Fibroblast of pulmonary artery (primary cell): ENCODE measurements at places on chromosomes 1 and 21.

- no peak for DNase-seq
These were observed 28.1 kb downstream of the ANGPTL3 start for GRCh38 chr1:62625415-62625814.

DNA sequence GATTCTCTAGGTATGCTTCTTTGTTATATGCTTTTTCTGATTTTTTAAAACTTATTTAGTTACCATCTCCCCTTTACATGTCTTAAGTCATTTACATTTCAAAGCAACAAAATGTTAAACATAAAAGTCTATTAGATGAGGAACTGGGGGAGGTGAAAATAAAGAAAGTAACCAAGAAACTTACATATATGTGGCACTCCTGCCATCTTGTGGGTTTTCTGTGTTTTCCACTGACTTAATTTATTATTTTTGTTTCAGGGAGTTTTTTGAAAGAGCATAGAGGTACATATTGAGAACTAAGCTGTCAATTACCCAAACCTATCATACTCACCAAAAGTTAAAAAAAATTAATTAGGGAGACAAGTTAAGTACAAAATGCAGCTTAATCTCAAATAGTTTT, 1531.1 kb downstream of the MRPL39 start:
- peak; percentile 63 for DNase-seq

DNA sequence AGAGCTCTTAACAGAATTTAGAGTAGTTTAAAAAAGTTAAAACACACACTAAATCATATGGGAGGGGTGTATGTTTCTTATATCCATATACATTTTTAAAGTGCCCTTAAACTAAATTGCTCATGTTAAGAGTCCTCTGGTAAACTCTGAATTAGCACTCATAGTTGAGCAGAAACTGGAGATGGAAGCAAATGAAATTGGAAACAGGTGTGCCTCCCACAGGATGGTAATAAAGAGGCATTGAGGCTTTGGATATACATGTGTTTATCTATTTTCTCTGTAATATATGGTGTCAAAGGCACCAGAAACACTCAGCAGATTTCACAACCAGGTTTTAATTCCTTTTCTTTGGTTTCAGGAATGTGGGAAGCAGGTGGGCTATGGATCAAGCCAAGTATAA, 188.6 kb downstream of the HS2ST1 start:
- DNase-seq: no peak

DNA sequence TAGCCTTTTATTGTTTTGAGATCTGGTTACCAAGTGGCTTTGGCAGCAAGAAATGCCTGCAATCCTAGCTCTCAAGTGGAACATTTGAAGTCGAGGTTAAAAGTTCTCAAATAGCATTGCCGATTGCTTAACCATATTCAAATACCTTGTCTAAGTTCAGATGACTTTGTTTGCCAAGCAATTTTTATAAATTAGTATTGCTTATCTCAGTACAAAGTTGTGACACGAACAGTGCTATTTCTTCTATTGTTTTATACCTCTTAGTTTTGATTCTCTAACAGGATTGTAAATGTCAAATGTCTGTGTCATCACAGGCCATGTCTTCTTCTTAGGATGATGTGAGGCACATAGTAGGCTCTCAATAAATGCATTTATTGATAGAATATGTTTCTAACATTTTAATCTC, 633.3 kb downstream of the PTPRC start:
- DNase-seq: peak; percentile 88

DNA sequence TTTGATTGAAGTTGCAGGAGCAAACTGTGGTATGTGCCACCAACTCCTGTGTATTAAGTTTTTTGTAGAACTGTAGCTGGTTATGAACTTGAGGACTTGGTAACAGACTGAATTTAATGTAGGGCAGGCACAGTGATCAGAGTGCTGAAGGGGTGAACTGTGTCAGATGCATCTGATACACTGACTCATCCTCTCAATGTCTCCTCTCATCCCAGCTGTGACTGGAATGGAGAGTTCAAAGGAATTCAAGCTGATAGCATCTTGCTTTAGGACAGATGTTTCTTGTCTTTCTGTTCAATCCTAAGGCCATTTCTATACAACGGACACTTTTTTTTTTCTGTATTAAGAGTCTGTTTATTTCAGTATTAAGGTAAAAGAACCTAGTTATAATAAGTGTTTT, 25.0 kb upstream of the GBP1 start:
- no peak for DNase-seq

- DNase-seq: peak; percentile 98
These were observed 177.7 kb downstream of the ADSS2 start for GRCh38 chr1:244273845-244274619.

- no peak for DNase-seq
These were observed 49.0 kb downstream of the MAGI3 start for GRCh38 chr1:113439277-113439670.

DNA sequence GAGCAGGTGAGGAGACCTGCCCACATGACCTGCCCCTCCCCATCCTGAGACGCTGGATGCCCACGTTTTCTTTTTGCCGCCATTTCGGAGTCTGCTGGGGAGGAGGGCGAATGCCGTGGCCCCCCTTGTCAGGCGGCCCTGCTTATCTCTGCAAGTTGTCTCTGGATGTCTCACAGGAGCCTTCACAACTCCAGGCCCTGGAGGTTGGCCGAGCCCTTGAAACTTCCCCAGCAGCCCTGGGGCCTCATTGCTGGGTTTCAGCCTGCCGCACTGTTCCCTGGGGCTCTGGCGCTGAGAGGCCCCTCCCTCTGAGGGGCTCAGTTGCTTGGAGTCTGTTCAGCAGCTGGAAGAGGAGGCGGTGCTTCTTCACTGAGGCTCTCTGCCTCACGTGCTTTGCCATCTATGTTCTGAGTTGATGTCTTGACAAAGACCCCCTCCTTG, 29.8 kb upstream of the ZBTB21 start:
- peak; percentile 58 for DNase-seq

GRCh38 chr1:220045356-220046051, 801 bp downstream of the EPRS1 start:
- DNase-seq: no peak

- no peak for DNase-seq
These were observed 839.9 kb downstream of the LTN1 start for GRCh38 chr21:28152732-28153131.

GRCh38 chr1:25027822-25028586, 97.9 kb upstream of the RUNX3 start:
- DNase-seq: no peak

GRCh38 chr1:211638689-211639101, 36.7 kb downstream of the NEK2 start:
- peak; percentile 68 for DNase-seq

GRCh38 chr1:172390301-172390682, 30.2 kb upstream of the C1orf105 start:
- DNase-seq: no peak

- no peak for DNase-seq
These were observed 7.8 kb downstream of the PGM1 start for GRCh38 chr1:63601061-63601460.

DNA sequence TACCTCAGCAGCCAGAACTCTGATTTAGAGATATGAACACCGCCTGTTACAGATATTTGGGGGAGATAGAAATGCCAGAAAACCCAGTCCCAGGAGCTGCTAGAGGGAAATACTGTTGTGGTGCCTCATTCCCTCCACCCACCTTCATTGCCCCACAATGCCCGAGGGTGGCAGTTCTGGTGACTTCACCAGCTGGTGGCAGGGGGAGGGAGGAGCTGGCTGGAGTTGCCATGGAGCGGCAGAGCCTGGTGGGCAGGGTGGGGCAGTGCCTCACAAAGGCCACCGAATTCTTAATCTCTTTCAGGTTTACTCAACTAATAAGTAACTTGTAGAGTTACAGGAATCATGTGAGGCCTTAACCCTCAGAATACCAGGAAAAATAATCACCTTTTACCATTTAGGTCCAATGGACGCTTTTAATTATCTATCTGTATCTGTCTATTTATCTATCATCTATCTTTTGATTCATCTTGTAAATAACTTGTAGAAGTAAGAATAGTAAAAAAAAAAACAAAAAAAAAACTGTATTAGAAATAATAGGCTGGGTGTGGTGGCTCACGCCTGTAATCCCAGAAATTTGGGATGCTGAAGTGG, 11.7 kb upstream of the S100A11 start:
- DNase-seq: no peak

DNA sequence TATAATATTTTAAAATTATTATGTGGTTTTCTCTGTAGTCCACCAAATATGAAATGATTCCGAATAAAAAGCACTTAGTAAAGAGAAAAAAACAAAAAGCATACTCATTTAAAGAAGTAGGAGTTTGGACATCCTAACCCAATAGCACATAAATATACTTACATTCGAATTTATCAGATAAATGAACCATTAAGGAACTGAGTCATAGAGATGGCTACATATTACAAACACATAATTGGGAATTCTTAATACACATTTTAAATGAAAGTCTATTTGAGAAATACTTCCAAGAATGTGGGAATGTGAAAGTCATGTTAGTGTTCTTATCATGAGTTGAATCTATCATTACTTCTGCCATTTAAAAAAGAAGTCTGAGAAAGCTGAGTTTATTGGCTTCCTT, 75.0 kb downstream of the USP24 start:
- peak; percentile 7 for DNase-seq

DNA sequence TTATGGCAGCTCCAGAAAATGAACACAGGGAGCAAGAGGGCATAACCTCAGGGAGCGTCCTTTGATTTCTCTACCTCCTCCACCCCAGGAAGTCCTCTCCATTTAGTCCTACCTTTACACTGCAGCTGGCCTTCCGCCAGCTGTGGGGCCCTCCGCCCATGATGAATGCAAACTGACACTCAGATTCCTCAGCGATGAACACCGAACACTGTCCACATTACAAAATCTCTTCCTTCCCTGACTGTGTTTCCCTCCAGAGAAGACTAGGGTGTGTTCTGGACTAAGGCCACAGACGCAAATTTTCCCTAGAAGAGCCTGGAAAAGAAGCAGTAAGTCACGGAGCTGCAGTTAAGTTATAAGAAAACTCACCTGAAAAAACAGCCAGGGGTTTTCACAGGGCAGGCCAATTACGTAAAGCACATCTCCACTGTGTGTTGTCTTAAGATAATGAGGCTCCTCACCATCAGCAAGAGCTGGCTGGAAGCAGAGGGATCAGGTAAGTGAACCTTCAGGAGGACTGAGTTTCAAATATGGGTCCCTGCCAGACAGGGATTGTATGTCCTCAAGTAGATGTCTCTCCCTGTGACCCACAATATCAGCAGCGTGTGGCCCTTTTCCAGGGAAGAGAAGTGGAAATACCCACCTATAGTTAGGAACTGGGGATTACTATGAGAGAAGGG, 46.3 kb upstream of the ATP1B1 start:
- DNase-seq: peak; percentile 7

DNA sequence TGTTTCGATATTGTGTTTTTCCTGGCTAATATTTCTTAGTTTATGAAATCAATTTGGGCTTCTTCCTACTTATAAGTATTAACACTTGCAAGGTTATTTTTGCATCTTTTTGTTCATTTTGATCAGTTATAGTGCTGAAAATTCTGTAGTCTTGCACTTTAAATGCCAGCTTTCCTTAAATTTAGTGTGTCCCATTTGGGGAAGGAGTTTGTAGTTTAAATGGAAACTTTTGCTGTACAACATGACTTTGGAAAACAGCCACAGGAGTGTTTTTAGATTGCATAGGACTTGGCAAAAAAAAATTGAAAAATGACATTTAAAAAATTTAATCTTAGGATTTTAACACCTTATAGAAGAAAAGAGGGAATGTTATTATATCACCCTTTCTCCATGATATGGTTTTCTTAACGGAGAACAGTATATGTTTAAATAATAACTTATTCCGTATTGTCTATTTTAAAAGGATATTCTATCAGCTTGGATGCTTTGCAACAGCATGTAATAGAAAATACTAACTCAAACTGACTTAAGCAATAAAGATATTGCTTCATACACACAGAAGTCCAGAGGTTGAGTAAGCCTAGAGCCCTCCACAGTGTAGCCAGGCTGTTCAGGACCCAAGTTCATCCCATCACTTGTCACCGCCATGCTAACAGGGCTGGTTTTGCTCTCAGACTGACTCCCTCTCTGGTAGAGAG, 53.8 kb downstream of the LYPLAL1 start:
- DNase-seq: peak; percentile 59

DNA sequence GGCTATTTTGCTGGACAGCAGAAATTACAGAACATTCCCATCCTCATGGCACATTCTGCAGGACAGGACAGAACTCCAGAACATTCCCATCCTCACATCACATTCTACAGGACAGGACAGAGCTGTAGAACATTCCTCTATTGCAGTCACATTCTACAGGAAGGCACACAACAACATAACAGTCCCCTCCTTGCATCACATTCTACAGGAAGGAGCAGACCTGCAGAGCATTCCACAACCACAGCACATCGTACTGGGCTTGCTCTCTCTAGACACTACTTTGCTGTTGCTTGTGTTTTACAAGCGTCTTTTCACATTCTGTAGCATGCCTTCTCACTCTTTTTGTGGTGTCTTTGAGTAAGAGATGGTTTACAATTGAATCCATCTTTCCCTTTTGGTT, 26.8 kb upstream of the ABCB10 start:
- peak; percentile 15 for DNase-seq

DNA sequence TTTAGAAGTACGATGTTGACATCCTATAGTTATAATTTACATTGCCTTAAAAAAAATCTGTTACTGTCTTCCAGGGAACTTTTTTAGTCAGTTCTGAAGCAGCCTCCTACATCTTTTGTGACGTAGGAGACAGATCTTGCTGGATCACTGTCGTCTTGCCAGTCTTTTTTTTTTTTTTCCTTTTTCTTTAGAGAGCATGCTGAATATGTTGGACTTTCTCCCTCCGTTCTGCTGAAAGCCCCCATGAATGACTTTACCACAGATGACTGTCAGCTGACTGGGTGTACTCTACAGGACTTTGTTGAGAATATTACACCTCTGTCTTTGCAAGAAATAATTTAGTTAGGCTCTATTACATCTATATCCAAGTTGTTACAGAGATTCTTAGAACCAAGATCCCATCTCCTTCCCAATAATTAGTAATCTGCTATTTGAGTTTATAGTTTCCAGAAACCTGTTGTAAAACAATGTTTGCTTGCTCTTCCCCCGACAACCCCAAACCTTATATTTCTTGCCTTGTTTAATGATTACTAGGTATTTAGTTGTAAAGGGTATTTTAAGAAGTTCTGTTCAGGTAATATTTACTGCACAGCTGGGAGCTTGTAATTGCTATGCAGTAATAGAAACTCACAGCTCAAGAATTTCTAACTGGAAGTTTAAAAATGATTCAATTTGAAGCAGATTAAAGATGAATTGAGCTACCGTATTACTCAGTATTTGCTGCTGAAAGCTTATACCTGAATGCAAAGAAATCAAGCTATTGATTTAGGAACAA, 61.8 kb downstream of the RASAL2 start:
- peak; percentile 65 for DNase-seq
